ENCODE measurements at places on chromosomes 1 and 21. TPM values are rescaled to one million over a fixed set of nuclear protein-coding genes. Genes with fewer than 3 reads are reported as not detected.

DNA sequence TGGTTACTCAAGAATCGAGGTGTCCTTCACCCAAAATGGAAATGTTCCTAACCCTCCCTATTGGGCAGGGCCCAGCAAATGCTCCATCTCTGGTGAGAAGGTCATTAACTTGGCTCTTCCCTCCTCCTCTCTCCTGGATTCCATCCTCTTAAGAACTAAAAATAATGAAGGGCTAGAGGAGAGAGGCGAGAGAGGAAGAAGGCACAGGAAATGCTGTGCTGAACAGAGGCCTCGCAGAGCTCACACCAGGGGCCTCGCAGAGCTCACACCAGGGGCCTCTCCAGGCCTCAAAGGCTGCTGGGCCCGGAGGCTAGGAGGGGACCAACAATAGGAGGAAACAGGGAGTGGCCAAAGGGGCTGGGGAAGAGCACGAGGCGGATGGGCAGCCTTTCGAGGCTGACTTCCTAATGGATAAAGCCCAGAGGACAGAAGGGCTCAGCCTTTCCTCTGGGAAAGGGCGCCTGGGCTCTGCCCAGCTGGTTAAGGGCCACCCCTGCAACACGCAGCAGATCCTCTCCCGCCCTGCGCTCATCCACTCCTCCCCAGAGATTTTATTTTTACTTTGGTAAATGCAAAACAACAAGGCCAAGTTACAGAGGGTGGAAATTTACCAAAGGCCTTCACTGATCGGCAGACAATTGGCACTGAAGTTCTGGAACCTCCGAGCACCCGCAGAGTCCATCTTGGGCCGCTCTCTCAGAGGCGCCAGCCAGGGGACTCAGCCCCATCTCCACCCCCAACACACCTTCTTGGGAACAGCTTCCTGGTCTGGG is 78.5 kb downstream of the ITPKB start:
- DNase-seq, result no peak

The IL12RB2 gene
- total RNA-seq, result 0.14 TPM

The RNF11 gene
- 84.1 TPM for total RNA-seq

DNA sequence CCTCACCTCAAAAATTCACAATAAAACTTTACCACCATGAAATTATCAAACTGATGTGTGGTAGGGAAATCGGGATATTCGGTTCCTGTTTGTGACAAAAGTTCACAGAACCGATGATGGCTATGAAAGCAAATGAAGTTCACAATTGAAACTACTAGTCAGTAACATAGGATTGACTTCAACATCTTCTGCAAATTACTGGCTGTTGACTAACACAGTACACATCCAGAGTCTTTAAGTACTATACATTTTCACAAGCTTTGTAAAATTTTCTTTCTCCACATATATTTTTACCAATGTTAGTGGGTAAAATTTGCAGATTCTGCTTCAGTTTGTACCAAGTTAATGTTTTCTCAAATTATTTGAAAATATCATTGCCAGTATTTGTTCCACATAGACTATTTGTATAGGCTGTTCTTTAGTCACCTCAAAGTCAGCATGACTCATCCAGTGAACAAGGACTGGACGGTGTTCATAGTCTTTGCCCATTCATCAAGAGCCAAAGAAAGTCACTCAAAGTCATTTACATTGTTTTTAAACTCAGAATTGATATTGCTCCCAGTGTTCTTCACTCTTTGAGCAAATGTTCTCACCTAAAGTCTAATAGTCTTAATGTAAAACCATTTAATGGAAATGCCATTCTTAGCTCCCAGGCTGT is 213.4 kb downstream of the USP25 start:
- DNase-seq, result no peak

DNA sequence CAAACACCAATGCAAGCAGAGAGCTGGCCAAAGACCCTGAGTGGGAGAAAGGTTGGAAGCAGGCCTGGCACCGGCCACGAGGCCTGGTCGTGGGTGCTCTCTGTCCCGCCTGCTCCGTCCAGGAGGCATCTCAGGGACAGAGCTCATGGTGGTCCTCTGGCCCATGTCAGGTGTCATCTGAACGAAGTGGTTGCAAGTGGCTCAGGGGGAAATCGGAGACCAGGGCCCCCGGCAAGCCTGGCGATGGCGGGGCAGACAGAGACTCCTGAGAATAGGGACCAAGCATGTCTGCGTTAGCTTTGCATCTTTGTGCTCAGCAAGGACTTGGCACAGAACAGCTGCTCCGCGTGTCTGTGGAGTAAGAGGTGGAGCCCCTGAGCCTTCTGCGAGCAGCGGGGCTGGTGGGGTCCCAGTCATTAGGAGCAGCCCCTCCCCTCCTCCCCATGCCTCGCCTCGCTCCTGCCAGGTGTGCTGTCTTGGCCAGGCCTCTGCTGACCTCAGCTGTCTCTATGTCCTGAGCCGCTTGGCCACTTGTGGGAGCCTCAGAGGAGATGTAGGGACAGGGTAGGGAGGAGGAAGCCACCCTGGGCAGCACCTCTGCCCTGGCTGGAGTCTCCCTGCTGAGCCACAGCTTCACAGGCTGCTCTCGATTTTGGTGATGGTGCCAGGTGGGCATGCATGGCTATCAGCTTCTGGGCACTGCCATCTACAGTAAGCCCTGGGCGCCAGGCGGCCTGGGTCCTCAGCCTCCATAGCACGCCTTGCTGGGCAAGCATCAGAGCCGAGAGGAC is 362.9 kb upstream of the VAMP3 start:
- DNase-seq, result peak; percentile 24

The C2CD4D gene
- total RNA-seq, result 0.82 TPM

The SPRR3 gene
- total RNA-seq, result not detected

GRCh38 chr1:102050556-102050955 is 53.8 kb upstream of the OLFM3 start:
- no peak for DNase-seq

- no peak for DNase-seq
Observed at GRCh38 chr1:67304023-67304422, 3.6 kb upstream of the IL12RB2 start.

DNA sequence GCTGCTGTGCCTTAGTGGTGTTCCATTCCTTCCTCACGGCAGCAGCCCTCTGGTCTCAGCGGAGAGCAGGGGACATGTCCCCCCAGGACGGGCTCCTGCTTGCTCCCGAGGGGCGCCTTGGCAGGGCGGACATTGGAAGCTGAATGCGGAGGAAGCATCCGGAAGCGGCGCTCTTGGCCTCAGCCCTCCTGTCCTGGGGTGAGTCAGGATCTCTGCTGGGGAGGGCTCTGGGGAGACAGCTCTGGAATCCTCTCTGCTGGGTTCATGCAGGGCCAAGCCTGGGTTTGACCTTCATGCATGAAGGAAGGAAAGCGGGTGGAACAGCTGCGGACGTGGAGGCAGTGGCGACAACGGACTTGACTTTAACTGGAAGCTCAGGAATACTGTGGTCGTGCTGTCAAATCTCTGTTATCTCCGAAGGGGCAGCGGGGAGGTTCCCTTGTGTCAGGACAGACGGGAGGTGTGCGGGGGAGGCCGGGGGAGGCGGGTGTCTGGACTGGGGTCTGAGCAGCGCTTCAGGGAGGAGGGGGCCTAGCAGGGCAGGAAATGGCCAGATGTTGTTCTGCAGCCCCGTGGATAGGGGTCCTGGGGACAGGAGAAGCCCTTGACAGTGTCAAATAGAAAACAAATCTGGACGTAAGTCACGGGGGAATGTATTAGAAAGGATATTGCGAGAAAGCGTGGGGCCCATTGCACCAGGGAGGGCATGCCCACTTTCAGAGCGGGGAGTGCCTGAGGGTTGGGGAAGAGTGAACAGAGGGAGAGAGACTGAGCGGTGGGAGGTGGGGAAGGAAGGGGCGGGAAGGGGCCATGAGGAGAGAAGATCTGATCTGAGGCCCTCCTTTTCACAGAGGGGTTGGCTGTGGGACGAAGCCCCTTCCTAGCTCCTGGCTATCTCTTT is 26.6 kb downstream of the CRYAA start:
- peak; percentile 44 for DNase-seq

- DNase-seq, result peak; percentile 92
Observed at GRCh38 chr1:24688621-24689195, 45.6 kb downstream of the SRRM1 start.

- DNase-seq, result no peak
Observed at GRCh38 chr1:33221385-33221758, 34.9 kb upstream of the ZNF362 start.

The FCRL5 gene
- not detected for total RNA-seq

- DNase-seq, result no peak
Observed at GRCh38 chr21:28949318-28949717, 43.4 kb downstream of the LTN1 start.

- DNase-seq, result no peak
Observed at GRCh38 chr1:153587314-153587713, 21.7 kb upstream of the S100A2 start.

DNA sequence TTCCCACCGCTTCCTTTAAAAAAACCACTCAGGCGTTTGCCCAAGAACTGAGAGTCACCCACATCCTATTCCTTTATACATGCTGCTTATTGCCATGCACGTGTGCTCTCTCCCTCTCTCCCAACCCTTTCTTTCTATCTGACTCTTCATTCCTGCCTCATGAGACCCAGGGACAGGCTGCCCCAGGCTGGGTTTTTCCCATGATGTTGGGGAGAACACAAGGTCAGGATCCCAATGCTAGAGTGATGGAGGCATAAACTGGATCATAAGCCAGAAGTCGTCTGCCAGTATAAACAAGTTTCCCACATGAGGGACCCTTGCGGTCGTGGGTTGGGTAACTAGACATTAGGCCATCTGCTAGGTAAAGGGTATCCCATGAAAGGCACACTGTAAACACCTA is 64.9 kb downstream of the CD2 start:
- peak; percentile 17 for DNase-seq

The RASSF5 gene
- total RNA-seq, result 0.26 TPM

GRCh38 chr1:201383647-201384405 is 6.3 kb upstream of the TNNT2 start:
- DNase-seq, result no peak

GRCh38 chr1:27648602-27649305 is 13.8 kb upstream of the FGR start:
- DNase-seq, result no peak

DNA sequence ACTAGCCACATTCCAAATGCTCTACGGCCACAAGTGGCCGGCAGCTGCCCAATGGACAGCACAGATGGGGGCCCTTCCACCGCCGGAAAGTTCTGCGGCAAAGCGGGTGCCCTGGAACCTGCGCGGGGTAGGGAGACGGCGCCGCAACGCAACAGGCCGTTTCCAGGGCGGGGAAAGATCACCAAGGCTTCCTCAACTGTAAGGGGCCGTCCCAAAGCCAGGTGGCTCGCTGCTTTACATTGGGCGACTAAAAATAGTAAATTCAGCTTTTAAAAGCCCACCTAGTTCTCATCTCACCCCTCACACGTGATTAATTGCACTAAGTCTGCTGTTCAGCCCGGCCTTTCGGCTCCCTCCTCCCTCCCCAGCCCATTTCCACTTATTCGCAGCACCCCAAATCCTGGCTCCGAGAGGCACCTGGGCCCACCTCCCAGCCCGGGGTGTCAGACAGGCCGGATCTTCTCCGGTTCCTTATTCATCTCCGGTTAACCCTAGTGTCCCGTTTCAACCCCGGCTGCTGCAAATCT is 643 bp downstream of the CFAP298 start:
- DNase-seq, result peak; percentile 63

The EYA3 gene
- total RNA-seq, result 29.1 TPM

GRCh38 chr1:42033629-42034028 is 114.9 kb upstream of the HIVEP3 start:
- no peak for DNase-seq

GRCh38 chr21:38567970-38568360 is 69.7 kb upstream of the ERG start:
- DNase-seq, result no peak

The FCGR2B gene
- total RNA-seq, result not detected

- no peak for DNase-seq
Observed at GRCh38 chr1:232287676-232288569, 342.0 kb downstream of the SIPA1L2 start.

- peak; percentile 74 for DNase-seq
Observed at GRCh38 chr1:116861137-116861536, 48.6 kb upstream of the PTGFRN start.

The FAM72A gene
- 10.7 TPM for total RNA-seq

- DNase-seq, result peak; percentile 96
Observed at GRCh38 chr1:6026095-6026809, 19.4 kb upstream of the KCNAB2 start.

DNA sequence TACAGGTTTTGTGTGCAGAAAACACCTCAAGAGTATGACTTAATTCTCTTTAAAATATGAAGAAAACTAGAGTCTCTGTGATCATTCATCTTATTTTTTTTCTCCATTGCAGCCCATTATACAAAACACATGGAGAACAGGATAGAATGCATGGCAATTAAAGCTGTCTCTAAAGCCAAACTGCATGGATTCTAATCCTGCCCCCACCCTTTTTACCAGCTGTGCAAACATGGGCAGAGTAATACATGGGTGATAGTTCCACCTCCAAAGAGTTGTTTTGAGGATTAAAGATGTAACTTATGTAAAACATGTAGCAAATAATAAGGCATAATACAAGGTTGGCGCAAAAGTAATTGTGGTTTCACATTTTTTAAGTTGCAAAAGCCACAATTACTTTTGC is 114.4 kb downstream of the CLEC20A start:
- DNase-seq, result no peak

DNA sequence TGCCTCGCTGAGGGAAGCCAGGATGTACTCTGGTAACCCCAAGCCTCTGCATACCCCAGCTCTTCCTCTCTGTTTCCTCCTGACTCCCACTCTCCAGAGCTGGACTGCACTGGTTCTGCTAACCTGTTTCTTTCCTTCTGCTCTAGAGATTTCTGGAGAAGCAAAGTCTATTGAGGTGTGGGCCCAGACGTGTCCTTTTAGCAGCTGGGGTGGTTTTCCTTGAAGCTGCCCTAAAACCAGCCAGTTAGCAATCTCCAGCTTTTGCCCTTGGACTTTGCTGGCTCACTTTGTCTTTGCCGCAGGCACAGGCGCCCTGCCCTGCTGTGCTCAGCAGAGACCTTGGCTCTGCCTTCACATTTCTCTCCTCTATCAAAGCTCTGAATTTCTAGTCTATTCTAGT is 171.8 kb upstream of the IVNS1ABP start:
- DNase-seq, result peak; percentile 38

DNA sequence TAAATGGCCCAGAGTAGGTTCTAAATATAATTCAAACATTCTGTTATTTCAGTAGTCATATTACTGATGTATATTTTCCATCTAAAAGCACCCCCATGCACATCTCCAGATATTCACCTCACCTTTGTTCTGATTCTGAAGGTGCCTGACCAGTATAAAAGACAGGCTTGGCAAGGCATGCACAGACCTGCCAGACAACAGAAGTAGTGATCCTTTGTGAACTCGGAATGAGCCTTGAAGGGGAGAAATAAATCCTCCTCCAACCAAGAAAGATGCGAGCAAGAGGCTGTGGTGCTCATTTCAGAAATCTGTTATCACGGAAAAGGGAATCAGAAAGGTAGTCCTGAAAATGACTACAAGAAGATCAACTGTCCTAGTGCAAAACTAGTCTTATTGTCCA is 287.3 kb downstream of the VAV3 start:
- DNase-seq, result no peak

The TMEM51 gene
- 10.2 TPM for total RNA-seq

The S100A9 gene
- not detected for total RNA-seq

The AMIGO1 gene
- 2.4 TPM for total RNA-seq

GRCh38 chr21:27306791-27307775 is 340.2 kb upstream of the ADAMTS5 start:
- DNase-seq, result no peak

All from endodermal cell (in vitro differentiated cells).